ENCODE measurements at places on chromosomes 5 and 9. TPM values are rescaled to one million over a fixed set of nuclear protein-coding genes. Genes with fewer than 3 reads are reported as not detected.

Gene FCN2
- polyA plus RNA-seq: not detected

Gene CTXN3
- not detected for polyA plus RNA-seq

DNA sequence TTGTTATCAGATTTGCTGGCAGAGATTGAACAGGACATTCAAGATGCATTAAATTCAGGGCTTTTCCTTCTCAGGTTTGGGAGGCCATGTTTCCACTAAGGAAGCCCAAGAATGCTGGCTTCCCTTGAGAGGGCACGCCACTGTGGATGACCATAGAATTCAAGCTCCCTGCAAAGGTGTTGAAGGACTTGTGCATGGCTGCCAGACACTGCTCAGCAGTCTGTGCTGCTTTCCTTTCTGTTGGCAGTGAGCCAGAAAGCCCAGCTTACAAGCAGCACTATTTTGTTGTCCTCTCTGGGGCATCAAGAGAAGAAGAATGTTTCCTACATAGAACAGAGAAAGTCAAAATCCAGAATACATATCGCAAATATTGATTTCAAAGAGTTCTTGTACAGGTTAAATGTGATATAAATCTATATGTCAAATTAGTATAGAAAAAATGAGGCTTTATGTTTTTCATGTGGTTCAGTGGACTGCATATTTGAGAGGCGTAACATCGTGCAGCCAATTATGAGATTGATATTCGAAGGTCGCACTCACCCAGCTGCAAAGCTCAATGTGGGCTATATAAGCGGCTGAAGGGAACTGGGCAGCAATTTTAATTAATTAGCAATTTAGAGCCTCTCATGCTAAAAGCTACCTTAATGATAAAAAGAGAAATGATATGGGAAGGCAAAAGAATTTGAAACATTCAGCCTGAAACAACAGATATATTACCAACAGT lies 103.1 kb upstream of the ISL1 start:
- DNase-seq: no peak

DNA sequence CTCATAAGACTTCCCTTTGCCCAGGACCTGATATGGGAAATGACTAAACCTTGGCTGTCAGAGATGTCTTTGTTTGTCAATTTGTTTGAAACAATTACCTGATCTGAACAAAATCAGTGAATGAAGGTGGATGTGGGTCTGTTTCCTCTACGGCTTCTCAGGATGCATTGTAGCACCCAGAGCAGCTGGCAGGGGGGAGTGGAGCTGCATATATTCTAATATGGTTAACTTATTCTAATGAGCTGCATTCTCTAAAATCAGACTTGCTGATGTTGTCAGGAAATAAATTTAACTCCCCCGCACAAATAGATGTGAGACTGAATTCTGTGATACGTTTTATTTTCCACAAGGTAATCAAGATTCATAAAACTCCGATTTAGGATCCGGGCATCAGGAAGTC lies 665.4 kb downstream of the MAT2B start:
- DNase-seq: no peak

GRCh38 chr5:96528826-96529474 lies 95.9 kb upstream of the PCSK1 start:
- DNase-seq: no peak

DNA sequence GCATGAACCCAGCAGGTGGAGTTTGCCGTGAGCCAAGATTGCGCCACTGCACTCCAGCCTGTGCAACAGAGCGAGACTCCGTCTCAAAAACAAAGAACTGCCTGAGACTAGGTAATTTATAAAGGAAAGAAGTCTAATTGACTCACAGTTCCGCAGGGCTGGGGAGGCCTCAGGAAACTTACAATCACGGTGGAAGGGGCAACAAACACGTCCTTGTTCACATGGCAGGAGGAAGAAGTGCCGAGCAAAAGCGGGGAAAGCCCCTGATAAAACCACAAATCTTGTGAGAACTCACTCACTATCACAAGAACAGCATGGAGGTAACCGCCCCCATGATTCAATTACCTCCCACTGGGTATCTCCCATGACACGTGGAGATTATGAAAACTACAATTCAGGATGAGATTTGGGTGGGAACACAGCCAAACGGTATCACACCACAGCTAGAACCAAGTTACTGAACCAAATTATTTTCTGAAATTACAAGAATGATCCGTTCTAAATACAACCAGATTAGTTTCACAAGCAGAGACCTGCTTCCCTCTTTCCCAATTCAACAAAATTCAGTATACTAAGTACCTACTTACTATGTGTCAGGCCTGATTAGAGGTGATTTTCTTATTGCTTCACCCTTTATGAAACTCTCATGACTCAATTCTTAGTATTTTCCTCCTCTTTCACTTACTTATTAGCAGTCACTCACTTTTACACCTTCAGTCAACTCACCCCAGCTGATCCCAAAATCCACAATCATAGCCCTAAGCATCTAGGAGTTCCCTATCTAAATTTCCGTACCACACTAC lies 8.4 kb downstream of the UBTD2 start:
- DNase-seq: no peak

Gene SPINK1
- polyA plus RNA-seq: not detected

GRCh38 chr5:158466191-158466590 lies 607.2 kb upstream of the CLINT1 start:
- DNase-seq: no peak

DNA sequence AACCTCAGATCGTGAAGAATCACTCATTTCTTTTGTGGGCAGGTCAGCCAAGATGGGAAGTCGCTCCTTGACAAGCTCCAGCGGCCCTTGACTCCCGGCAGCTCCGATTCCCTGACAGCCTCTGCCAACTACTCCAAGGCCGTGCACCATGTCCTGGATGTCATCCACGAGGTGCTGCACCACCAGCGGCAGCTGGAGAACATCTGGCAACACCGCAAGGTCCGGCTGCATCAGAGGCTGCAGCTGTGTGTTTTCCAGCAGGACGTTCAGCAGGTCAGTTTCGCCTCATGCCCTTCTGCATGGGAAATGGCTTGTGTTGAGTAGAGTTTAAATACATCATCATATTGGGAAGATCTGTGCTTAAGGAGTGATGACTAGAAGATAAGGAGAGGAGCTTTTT lies 173.3 kb downstream of the TRIO start:
- DNase-seq: peak; percentile 66

Gene PCDHB9
- 0.10 TPM for polyA plus RNA-seq

Gene SCGB3A2
- not detected for polyA plus RNA-seq
